ENCODE measurements at places on chromosomes 1 and 21.

DNA sequence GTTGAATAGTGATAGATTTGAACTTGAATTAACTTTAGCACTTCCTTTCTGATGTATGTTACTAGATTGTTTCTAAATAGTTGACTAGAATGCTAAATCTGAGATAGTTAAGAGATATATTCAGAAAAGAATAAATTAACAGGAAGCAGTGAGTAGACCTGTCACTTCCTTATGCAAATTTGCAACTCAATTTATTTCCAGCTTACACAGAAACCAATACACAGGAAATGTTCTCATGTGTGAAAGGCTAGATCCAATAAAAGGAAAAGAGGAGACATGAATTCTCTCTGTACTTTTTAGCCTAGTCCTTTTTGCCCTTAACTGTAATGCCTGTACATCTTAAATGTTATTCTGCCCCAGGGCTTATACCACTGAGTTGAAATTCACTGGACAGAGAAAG, 522.3 kb downstream of the COL11A1 start:
- no peak for DNase-seq

DNA sequence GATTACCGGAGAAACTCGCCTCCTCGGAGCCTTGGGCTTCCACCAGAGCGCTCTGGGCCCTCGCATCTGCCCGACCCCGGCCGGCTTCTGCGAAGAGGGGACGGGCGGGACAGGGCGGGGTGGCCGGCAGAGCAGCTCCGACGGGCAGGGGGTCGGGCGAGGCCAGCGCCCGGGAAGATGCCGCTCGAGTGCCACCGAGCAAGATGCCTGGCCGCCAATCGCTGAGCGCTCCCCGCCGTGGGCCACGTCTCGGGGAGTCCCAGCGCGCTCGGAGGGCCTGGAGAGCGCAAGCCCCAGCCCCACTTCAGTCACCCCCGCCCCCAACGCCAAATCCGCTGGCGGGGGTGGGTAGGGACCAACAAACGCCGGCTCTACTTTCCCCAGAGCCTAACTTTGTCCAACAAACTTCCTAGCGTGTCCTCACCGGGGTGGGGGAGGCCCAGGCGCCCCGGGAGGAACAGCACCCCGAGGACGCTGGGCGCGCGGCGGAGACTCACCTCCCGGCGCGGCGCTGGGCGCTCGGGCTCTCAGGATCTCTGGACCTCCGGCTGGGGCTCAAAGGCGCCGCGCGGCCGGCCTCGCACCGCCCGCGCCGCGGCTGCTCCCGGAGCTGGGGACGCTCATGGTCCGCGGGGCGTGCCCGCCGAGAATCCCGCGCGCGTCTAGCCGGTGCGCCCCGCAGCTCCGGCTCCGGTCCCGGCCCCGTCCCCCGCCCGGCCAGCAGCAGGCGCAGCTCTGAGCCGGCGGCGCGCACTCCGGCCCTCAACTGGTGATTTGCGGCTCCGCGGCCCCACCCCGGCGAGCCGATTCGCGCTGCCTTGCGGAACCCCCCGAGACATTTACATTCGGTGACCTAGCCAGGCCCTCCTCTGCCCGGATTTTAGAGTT, at the start of gene BCAR3:
Gene BCAR3 (minus strand): TSS at position 737 of the 888 bp plus-strand sequence. CDS start 6,907 bp downstream, outside the sequence.
- no peak for DNase-seq

GRCh38 chr1:99634971-99635624, 10.8 kb upstream of the PALMD start:
- DNase-seq, result no peak

DNA sequence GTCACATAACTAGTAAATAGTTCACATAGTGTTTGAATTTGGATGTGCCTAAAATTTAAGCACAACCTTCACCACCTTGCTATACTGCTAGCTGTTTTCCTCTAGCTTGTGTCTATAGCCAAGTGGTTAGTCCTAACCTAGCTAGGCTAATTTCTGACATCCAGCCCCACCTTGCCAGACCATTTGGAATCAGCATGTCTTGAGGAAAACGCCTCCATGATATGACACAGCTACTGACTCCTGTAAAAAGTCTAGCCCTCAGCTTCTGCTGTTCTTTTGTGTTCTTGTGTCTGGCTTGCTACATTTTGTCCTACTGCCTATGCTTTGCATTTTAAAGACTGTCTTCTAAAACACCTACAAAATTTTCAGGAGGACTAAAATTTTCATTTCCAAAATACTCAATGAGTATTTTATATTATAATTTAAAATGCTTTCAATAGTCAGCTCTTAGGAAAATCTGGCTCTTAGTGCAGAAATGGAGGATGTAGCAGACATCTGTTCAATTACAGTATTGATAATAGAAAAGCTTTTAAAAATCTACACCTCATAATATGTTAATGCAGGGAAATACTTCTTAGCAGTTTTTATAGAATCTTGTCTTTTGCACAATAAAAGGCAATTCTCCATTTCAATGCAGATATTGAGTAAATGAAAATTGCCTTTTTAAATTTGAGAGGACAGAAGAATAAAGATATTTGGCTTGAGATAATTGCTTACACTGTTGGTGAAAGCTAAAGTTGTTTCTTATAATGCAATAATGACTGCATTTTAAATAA, 160.8 kb upstream of the APP start:
- no peak for DNase-seq

DNA sequence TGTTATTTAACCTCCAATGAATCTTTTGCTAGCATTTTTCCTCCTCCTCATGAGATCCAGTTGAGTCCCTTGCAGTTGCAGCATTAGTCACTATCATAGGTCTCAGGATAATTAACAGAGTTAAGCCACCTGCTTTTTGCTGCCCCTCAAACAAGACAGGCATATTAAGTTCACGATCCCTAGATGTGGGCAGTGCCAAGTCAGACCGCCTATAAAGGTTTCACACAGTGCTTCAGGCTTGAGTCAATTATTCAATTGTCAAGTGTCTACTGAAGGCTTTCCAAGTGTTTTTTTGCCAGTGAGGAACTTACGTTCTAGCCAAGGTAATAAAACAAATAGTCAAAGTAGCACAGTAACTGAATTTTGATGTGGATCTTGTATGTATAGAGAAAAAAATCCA, 175.0 kb downstream of the DAB1 start:
- no peak for DNase-seq

- DNase-seq, result no peak
These were observed 40.9 kb downstream of the TNFRSF9 start for GRCh38 chr1:7899741-7900140.

- DNase-seq, result no peak
These were observed 183.3 kb downstream of the AJAP1 start for GRCh38 chr1:4837752-4838151.

Measured in NCI-H1048 (cell line).